ENCODE measurements at places on chromosomes 1 and 21.

GRCh38 chr21:45990741-45991605 lies 9.4 kb downstream of the COL6A1 start:
- DNase-seq = no peak

GRCh38 chr1:97619706-97620105 lies 301.1 kb downstream of the DPYD start:
- no peak for DNase-seq

DNA sequence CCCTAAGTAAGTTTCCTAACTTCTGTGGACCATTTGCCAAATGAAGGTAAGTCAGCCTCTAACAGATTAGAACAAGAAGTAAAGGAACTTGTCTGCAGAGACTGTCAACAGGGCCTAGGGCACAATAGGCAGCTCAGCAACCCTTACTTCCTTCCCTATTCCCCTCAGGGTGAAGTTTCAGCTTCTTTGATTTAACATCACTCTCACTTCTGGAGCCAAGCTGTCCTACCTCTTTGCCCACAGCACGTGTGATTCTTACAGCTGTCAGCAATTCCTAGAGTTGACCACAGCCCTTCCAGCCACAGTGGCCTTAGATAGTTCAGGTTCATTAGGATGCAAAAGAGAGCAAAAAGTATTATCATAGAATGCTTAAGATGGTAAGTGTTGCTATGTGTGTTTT lies 7.6 kb upstream of the EIF4G3 start:
- DNase-seq = no peak

GRCh38 chr1:192550922-192551534 lies 24.5 kb upstream of the RGS1 start:
- no peak for DNase-seq

- DNase-seq = no peak
Measured at GRCh38 chr1:182217071-182217470, 155.6 kb upstream of the ZNF648 start.

- DNase-seq = no peak
Measured at GRCh38 chr1:19462781-19463503, 22.4 kb downstream of the CAPZB start.

DNA sequence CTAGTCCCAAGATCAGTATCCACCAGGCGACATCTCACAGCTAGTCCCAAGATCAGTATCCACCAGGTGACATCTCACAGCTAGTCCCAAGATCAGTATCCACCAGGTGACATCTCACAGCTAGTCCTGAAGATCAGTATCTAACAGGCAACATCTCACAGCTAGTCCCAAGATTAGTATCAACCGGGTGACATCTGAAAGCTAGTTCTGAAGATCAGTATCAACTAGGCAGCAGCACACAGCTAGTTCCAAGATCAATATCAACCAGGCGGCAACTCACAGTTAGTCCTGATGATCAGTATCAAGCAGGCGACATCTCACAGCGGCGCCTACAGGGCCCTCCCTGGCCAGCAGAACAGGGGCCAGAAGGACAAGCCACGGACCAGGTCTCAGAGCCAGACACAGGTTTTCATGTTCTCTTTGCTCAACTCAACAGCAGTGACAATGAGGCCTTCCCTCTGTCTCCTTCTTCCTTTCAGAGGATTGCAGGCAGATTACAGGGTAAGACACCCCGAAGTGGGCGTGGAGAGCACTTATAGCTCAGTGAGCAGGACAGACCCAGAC lies 32.5 kb downstream of the NPHP4 start:
- no peak for DNase-seq

DNA sequence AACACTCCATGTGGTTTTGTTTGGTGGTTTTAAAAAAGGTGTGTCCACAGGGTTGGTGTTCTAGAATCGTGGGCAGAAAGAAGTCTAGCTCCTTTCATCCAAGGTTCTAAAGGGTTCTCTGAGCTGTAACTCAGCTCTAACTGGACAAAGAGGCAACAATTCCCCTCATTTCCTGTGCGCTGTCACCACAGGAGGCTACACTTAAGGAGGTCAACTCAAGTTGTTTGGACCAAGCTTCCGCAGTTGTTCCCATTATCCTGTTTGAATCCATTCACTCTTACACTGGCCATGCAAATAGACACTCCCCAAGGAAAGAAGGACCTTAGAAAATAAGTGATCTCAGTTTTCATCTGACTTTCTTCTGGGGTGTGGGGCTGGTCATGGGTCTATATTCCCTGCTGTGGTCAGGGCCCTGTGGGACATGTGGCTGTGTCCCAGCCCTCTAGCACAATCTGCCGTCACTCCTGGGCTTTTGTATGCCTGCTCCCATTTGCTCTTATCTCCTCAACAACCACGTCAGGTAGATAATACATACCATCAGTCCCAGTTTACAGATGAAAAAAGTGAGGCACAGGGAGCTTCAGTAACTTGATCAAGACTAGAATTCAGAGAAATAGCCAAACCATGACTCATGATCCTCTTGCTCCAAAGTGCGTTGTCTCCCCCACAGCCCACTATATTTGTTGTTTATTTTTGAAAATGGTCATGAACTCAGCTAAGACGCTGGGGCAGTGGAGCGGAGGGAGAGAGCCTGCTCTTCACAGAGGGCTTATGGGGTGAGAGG lies 103.6 kb downstream of the RHOU start:
- no peak for DNase-seq

DNA sequence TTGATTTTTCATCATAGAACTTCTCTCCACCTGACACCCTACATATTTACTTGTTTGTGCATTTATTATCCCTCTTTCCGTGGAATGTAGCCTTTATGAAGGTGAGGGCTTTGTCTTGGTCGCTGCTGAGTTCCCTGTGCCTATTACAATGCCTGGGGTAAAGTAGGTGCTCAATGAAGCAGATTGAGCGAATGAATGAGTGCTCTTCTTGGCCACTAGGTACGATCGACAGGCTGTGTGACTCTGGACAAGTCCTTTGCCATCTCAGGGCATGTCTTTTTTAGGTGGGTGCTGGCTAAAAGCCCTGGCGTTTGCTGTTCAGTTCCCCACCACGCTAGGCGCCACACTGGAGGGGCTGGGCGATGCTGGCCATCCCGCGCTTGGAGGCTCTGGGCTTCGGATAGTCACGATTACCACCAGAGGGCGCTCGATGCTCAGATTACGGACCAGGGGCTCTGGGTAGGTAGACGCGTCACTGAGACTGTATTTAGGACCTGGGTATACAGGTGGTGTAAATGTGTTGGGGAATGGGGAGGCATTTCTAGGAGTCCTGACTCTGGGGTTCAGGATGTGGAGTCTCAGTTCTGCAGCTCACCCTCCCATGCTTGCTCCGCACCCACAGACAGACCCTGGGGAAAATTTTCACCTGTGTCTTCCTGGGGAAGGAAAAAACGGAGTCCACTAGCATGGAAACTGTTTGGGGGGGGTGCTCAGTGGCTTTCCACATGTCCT lies 71.0 kb upstream of the CSF3R start:
- DNase-seq = peak; percentile 66

DNA sequence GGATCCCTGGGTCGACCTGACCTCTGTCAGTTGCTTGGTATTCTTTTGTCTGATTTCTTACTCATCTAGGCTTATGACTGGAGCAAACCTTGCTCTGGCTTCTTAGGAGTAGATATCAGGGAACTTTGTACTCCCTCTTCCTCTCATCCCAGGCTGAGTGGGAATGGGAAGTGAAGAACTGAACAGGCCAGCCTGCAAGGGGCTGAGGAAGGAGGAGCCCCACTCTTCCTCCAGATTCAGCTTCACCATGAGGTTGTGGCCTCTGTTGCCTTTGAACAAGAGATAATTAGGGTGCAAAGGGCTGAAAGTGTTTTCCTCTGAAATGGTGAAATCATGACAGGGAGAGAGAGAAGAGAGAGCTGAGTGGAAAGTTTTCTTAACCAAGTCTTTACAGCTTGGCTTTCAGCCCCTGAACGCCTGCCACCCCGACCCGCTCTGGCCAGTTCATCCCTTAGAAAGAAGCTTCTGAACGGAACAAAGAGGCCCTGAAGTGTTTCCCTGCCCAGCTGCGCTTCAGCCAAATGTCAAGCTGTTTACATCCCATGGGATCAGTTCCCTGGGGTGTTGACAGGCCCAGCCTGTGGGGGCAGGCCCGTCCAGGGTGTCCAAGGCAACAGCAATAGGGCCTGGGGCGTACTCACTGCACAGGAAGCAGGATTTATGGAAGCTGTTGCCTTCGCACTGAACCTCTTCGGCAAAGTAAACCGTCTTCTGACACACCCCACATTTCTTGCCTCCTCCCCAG lies 11.2 kb downstream of the CSRP1 start:
- DNase-seq = no peak

DNA sequence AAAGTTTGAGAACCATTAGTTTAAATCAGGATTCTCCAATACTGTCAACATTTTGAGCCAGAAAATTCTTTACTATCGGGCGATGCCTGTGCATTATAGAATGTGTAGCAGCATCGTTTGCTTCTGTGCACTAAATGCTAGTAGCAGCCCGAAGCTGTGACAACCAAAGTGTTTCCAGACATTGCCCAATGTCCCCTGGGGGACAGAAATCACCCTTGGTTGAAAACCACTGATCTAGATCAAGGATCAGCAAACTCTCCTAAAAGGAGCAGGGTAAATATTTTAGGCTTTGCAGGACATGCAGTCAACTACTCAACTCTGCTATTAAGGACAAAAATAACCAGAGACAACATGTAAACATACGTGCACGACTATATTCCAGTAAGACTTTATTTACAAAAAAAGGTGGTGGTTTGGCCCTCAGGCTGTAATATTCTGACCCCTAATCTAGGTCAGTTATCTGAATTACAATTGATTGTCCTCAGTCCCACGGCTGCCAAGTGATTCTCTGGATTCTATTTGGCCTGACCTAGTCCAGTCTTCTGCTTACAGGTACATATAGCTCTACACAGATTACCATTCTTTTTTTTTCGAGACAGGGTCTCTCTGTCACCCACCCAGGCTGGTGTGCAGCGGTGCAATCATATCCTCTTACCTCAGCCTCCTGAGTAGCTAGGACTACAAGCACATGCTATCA lies 10.6 kb downstream of the FAF1 start:
- DNase-seq = no peak

DNA sequence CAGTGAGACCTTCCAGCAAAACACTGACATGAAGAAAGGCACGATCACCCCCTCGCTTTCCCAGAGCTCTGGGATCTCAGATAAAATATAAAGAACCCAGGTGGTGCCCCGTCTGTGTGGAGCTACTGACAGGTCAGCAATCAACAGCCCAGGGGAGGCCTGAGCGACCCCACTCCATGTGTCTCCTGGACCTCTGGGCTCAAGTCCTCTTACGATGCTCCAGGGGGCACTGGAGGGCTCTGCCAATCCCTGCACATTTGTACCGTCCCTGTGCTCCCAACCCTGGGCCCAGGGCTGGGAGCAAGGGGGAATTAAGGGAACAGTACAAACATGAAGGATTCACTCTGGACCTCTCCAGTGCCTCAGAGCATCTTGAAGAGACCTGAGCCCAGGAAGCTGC lies 12.5 kb downstream of the S100A7A start:
- DNase-seq = peak; percentile 10

DNA sequence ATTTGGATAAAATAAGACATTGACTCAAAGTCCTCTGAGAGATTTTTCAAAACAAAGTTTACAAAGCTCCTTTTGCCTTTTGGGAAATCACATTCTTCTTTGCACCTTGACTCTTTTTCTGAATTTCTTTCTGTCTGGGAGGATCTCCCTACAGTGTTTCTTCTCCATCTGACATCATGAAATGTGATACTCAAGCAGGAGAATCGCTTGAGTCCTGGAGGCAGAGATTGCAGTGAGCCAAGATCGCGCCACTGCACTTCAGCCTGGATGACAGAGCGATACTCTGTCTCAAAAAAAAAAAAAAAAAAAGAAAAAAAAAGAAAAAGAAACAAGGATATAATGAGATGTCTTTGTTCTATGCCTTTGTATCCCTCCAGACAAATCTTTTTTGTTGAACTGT lies 13.3 kb upstream of the GRIK1 start:
- DNase-seq = no peak

GRCh38 chr1:77866296-77866695 lies 22.1 kb upstream of the NEXN start:
- no peak for DNase-seq

GRCh38 chr1:113999799-114000198 lies 20.5 kb downstream of the OLFML3 start:
- DNase-seq = no peak

DNA sequence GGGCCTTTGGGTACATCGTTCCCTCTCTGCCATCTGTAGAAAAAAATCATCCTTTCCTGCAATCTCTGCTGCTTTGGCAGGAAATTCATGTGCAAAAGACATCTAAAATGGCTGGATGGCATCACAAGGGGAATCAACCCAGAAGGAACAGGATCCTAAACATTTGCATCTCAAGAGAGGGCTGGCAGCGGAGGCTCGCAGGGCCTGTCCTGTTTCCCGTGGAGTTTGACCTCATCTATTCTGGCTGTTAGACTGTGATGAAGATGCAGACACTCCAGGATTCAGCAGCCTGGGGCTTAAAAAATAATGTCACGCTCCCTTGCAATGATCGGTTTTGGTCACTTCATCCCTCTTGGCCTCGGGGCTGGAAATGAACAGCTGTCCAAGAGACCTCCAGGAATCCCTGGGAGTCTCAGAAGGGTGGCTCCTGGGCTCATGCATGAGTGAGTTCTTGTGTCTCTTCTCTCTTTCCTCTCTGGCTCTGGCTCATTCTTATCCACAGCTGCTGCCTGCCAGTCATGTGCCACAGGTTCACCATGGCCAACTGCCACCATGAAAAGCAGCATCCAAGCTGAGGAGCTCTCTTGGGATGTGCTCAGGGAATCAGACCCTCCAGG lies 16.1 kb upstream of the PCP4 start:
- DNase-seq = no peak

DNA sequence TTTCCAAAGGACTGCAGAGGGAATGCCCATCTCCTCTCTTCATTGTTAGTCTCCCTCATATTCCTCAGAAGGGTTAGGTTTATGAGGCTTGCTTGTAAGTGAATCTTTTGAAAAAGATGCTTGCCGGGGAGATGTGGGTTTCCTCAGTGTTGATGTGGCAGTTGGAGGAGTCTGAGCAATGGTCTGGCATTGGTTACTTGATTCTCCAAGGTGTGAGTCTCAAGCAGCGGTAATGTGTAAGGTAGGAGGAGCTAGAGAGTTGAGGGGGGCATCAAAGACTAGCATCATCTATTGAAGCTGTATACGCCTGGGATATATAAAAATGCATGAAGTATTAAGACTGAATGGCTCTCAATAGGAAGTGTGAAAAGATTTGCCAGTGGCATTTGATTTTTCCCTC lies 21.5 kb downstream of the KHDRBS1 start:
- DNase-seq = no peak

DNA sequence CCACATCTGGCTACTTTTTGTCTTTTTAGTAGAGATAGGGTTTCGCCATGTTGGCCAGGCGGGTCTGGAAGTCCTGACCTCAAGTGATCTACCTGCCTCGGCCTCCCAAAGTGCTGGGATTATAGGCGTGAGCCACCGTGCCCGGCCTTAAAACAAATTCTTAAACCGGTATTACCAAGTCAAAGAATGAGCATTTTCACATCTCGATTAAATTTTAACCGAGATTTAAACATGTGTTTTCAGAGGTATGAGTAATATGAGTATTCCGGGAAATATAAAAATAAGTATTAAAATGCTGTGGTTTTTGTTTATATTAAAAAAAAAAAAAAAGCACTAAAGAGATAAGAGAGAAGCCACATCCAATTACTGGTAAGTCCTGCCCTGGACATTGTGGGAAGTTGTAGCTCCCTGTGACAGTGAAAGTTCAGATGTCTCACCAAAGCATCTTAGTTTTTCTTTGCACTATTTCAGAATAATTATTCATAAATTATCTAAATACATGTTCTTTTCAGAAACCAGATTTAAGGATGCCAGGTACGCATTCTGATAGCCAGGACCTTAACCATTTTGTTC lies 24.9 kb downstream of the ZNF281 start:
- no peak for DNase-seq
